A549 (cell line): ENCODE measurements at places on chromosomes 4 and X. TPM values are rescaled to one million over a fixed set of nuclear protein-coding genes. Genes with fewer than 3 reads are reported as not detected.

Gene TMSB15B
- 5.3 to 8.0 TPM (median 6.5 TPM) in 3 replicates for polyA plus RNA-seq

Gene SPANXD
- 0.24 to 0.37 TPM in 2 of 3 replicates, not detected in the other for polyA plus RNA-seq

DNA sequence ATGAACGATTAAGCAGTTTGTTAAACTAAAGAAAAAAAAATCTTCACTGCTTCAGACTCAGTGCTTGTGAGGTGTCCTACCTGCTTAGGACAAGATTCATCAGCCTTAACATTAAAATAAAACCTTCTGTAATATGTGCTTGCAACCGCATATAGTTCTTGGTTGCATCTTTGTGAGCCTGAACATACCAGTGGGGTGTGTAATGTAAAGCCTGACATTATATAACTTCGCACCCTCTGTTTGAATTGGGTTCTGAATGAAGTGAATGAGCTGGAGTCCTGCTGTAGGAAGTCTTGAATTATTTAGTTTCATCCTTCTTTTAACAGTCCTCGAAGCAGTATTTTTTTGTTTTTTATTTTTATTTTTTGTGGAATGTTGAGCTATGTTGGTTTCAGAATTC lies 3.1 kb downstream of the KDM6A start:
- no peak for DNase-seq

Gene CAPN6
- polyA plus RNA-seq, result not detected in 3 replicates

DNA sequence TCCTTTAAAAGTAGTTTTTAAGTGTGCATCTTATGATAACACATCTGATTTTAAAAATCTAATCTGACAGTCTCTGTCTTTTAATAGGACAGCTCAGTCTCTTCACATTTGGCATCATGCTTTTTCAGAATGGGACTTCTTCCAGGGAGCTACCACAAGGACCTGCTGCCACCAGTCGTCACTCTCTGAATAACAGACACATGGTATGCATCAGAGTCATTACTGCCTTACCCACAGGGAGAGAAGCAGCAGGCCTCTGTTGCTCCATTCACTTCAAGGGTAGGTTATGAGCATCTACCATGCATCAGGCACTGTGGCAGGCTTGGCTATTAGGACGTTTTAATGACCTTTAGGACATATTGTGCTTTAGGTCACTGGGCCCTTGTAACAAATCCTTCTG lies 50.0 kb upstream of the AFAP1 start:
- DNase-seq, result no peak

GRCh38 chr4:47879458-47879857 lies 34.9 kb downstream of the NFXL1 start:
- no peak for DNase-seq

- no peak for DNase-seq
Measured at GRCh38 chr4:86569103-86569870, 24.8 kb upstream of the PTPN13 start.

Gene CT45A10
- polyA plus RNA-seq, result not detected in 3 replicates

Gene GUCY1A1
- not detected in 3 replicates for polyA plus RNA-seq

DNA sequence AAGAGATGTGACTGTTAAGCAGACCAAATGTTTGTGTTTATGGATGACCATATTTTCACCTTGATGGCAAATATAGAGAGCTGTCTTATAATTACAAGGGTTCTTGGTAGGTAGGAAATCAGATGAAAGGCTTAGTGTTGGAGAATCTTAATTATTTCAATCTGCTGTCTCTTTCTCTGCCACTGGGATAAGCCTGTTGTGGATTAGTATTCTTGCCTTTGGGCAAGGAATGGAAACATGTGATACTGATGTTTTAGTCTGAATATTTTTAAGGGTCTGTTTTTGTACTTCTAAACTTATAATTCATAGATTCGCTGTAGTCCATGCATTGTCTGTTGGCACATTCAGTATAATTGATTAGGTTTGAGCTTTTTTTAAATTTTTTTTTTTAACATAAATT lies 23.7 kb upstream of the NUDT6 start:
- DNase-seq, result no peak

Gene WAS
- polyA plus RNA-seq, result 0.21 to 0.44 TPM (median 0.29 TPM) in 3 replicates

GRCh38 chr4:25925486-25926201 lies 11.6 kb downstream of the SMIM20 start:
- DNase-seq, result peak; percentile 46

Gene DNAAF6
- not detected in 3 replicates for polyA plus RNA-seq

DNA sequence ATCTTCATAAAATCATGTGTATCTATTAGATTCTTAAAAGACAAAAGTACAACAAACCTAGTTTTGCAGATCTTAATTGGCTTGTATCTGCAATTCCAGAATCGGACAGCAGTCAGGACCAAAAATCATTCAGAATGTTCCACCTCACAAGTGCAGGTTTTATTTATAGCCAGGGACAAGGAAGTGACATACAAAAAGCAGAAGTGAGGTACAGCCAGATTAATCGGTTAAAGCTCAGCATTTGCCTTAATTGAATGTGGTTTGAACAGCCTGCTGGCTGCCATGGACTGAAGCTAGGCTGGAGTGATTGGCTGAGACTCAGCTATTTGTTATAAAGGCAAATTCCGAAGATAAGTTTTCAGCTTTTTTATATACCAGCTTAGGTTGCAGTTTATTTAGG lies 932.6 kb downstream of the C4orf33 start:
- no peak for DNase-seq

Gene F8A2
- not detected in 3 replicates for polyA plus RNA-seq

GRCh38 chr4:149176039-149176438 lies 639.6 kb downstream of the IQCM start:
- no peak for DNase-seq

- no peak for DNase-seq
Measured at GRCh38 chrX:94057385-94057784, 383.4 kb downstream of the FAM133A start.

- no peak for DNase-seq
Measured at GRCh38 chrX:132505116-132505515, 16.3 kb upstream of the MBNL3 start.
